ENCODE measurements at places on chromosomes 16 and 17.
A peak's percentile ranks its signal among the peaks of the same experiment; 100 is the strongest.

DNA sequence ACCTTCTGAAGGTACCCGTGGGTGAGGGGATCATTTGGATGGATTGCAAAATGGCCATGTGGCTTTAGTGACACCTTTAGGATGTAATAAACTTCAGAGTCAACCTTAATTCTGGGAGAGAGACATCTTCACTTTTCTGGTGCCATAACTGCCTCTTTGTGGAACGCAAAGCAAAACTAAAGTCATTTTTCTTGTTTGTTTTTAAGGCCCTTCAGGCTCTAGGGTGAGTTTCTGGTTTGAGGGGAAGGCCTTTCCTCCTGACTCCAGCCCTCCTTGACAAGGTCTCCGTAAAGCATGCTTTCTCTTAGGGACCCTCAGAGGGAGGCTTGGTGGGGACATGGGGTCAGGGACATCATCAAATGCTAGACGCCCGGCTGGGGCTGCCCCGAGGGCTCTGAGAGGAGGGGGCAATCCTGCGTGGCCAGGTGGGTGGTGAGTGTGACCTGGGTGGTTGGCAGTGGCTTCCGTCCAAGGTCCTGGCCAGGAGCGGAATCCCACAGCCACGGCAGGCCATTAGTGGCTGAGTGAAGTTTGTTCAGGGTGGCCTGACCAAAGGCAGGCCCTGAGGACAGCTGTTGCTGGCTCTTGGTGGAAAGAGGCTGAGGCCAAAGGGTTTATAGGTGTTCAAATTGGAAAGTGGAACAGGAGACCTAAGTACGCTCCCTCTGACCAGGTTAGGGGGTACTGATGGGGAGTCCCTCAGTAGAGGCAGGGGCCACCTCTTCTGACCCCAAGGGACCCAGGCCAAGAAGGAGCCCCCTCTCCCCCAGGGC, 112.2 kb downstream of the METRNL start:
- DNase-seq: no peak

DNA sequence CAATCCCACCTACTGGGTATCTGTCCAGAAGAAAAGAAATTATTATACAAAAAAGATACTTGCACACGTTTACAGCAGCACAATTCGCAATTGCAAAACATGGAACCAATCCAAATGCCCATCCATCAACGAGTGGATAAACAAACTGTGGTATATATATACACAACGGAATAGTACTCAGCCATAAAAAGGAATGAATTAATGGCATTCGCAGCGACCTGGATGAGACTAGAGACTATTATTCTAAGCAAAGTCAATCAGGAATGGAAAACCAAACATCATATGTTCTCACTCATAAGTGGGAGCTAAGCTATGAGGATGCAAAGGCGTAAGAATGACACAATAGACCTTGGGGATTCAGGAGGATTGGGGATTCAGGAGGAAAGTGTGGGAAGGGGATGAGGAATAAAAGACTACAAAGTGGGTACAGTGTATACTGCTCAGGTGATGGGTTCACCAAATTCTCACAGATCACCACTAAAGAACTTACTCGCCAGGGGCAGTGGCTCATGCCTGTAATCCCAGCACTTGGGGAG, 21.0 kb downstream of the CNOT1 start:
- no peak for DNase-seq

DNA sequence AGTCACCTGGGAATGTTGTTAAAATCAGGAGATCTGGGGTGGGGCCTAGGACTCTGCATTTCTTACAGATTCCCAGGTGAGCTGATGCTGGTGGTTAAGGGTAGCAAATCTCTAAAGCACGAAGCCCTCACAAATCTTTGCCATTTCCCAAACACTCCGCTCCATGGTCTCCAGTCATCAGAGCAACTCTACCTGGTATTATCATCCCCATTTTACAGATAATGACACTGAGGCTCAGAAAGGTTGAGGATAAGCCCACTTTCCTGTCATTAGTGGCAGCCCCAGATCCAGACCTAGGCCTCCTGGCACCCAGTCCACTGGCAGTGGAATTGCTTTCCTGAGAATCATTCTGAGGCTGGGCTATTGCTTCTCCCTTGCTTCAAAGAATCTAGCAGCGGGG, 8.7 kb downstream of the SLC46A1 start:
- DNase-seq: no peak

GRCh38 chr16:26261621-26262020, 569.9 kb downstream of the HS3ST4 start:
- no peak for DNase-seq

- no peak for DNase-seq
Observed at GRCh38 chr16:86357303-86357702, 153.0 kb upstream of the FOXF1 start.

- DNase-seq: peak; percentile 51
Observed at GRCh38 chr17:40547079-40547784, 18.0 kb downstream of the CCR7 start.

GRCh38 chr17:83115202-83115651, 35.8 kb downstream of the METRNL start:
- DNase-seq: no peak

GRCh38 chr17:35708149-35708548, 23.3 kb upstream of the RASL10B start:
- DNase-seq: no peak

- DNase-seq: no peak
Observed at GRCh38 chr17:15380446-15380845, 39.0 kb upstream of the TEKT3 start.

DNA sequence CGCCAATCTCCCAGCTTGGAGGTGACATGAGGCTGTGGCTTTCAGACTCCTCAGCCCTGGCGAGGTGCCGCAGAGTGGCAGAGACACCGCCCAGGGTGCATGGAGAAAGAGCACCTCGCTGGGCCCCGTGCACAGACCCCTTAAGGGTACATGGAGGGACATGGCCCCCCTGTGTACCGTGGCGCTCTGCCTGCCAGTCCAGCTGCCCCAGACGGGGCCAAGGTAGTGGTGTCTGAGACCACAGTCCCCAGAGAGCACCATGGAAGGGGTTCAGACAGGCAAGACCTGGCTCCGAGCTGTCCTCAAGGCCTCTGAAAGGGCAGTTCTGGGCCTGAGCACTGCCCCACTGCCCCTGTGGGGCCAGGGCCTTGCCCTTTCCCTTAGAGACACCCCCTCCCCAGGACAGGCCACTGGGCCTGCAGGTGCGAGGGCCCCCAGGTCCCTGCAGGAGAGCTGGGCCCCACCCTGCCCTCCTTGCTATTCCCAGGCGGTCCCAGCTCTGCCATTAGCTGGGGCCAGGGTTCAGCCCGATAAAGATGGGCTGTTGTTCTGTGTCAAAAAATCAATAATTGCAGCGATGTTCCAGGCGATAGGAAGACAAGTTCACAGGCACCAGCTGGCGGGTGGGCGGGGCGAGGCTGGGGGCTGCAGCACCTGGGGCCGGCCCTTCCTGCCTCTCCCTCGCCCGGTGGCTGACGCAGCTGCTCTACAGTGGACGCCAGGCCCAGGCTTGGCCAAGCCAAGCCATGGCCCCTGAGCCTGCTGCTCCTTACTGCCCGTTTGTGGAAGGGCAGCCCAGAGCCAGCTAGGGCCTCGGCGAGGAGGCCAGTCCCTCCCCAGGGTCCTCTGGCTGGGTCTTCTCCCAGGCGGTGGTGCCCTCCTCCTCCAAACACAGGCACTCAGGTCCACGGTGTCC, 51.7 kb downstream of the ZFPM1 start:
- no peak for DNase-seq

DNA sequence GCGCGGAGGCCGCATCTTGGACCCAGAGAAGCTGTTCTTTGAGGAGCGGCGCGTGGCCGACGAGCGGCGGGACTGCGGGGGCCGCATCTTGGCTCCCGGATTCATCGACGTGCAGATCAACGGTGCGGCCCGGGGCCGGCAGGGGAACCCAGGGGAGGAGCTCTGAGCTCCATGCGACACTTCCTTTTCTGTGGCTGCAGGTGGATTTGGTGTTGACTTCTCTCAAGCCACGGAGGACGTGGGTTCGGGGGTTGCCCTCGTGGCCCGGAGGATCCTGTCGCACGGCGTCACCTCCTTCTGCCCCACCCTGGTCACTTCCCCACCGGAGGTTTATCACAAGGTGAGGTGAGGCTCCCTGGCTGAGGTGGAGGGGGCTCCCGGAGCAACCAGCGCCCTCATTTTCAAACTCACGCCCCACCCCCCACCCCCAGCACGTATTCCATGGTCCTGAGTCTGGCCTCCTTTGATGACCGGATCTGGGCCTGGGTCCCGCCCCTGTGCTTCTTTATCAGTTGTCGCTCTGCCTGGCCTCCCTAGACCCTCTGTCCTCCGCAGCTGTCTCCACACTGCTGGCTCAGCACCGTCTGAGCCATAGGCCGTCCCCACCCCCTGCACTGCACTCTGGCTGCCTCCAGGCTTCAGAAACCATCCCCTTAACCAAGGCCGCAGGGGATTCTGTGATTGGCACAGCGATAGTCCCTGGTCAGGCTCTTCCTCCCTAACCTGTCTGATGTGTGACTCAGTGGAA, 787 bp downstream of the AMDHD2 start:
- DNase-seq: no peak

- DNase-seq: no peak
Observed at GRCh38 chr16:86513471-86514277, 3.3 kb downstream of the FOXF1 start.

DNA sequence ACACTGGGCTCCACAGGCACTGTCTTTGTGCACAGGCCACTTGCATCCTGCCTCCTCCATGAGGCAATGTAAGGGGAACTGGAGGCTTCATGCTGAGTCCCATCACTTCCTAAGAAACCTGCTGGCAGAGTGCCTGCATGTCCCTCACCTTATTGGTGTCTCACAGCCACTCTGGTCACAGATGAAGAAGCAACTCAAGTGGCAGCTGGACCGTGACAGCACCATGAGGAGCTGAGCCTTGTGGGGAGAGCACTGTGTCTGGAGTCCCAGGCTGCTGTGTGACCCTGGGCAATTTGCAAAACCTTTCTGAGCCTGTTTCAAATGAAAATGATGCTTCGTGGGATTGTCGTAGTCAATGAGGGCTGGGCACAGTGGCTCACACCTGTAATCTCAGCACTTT, 19.5 kb downstream of the ANKRD40 start:
- DNase-seq: no peak

- DNase-seq: no peak
Observed at GRCh38 chr16:58855291-58855863, 121.3 kb upstream of the GOT2 start.

- peak; percentile 71 for DNase-seq
Observed at GRCh38 chr17:74923538-74924249, 379 bp upstream of the OTOP2 start.

All from activated T-cell treated with anti-CD3 and anti-CD28 coated beads for 1 hour (primary cell).